ENCODE measurements at places on chromosomes 11 and 22.

GRCh38 chr22:20957102-20957682 lies 9.9 kb upstream of the AIFM3 start:
- DNase-seq, result no peak

- no peak for DNase-seq
These were observed 8.0 kb downstream of the GLB1L2 start for GRCh38 chr11:134339756-134340155.

- DNase-seq, result no peak
These were observed 19.5 kb downstream of the AMPD3 start for GRCh38 chr11:10474551-10474950.

DNA sequence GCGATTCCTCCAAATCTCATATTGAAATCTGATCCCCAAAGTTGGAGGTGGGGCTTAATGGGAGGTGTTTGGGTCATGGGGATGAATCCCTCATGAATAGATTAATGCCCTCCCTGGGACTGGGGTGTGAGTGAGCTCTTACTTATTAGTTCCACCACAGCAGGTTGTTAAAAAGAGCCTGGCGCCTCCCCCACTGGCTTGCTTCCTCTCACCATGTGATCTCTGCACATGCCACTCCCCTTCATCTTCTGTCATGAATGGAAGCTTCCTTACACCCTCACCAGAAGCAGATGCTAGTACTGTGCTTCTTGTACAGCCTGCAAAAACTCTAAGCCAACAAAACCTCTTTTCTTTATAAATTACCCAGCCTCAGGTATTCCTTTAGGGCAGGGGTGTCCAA lies 8.8 kb downstream of the RRAS2 start:
- DNase-seq, result no peak

- no peak for DNase-seq
These were observed 68.2 kb downstream of the PPP2R1B start for GRCh38 chr11:111697933-111698371.

GRCh38 chr11:64152841-64153691 lies 12.8 kb downstream of the MACROD1 start:
- DNase-seq, result peak; percentile 42

DNA sequence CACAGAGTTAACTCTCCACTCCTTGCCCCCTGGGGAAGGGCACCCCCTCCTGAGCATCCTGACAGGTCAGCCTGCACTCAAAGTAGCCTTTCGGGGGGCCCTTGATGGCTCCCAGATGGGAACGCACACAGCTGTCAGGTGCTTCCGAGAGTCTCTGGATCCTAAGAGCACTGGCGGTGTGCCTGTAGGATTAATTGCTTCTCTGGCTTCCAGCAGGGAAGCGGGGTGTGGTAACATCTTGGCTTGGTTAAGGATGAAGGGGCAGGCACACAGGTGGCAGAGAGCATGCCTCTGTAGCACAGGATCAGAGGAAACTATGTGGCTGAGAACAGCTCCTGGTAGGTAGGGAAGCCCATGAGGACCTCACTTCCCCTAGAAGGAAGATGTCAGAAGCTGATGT lies 199.8 kb downstream of the MIAT start:
- DNase-seq, result no peak

GRCh38 chr11:126188332-126189108 lies 22.9 kb downstream of the RPUSD4 start:
- no peak for DNase-seq

GRCh38 chr11:77884186-77884828 lies 63.4 kb downstream of the AAMDC start:
- DNase-seq, result no peak

GRCh38 chr11:68552542-68552941 lies 92.0 kb downstream of the PPP6R3 start:
- no peak for DNase-seq

DNA sequence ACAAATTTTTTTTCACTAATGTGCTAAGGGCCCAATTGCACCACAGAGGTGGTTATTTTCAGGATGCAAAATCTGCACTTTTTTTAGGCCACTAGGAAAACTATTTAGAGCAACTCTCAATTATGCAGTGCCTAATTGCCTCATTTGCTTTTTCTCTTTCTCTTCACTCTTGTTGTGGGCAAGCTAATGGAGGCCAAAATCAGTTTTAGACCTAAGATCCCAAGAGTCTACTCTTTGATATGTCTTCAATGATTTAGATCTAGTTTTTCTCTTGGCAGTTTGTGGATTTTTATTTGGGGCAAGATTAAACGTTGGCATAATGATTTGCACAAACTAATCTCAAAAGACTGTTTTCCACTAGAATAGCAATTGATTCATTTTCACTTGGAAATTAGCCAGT lies 1996.9 kb downstream of the LRRC4C start:
- DNase-seq, result no peak

DNA sequence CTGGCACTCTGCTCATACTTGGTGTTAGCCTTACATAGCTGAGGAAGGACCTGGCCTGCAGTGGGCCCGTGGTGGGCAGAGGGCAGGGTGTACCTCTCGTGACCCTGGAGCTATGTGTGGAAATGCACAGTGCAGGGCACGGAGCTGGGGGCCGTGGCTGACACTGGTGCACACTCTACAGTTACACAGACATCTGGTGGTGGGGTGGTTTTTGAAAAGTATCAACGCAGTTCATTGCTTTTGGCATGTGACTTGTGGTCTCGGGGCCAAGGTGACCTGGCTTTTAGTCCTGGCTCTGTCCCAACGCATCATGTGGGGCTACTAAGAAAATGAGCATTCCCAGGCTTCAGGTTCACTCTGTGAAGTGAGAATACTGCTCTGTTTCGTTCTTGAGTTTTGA lies 553.6 kb downstream of the NTM start:
- no peak for DNase-seq

GRCh38 chr11:2208691-2209369 lies 37.2 kb upstream of the TH start:
- DNase-seq, result no peak

DNA sequence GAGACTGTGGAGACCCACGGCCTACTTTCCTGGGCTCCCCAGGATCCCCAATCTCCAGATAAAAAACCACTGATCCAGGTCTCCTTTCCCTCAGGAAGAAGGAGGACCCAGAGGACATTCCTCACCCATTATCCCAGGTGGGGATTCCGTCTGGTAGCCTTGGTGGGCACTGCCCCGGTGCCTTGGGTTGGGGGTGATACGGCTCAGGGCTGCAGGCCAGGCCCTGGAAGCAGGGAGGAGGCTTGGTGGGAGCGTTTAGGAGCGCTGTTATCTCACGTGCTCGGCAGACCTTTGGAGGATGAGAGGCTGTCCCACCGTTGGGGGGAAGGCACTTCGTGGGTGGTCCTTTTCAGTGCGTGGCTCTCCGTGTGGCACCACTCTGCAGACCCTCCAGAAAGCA lies 926.3 kb downstream of the BRD1 start:
- no peak for DNase-seq

GRCh38 chr11:14518820-14519219 lies 1.4 kb downstream of the PSMA1 start:
- DNase-seq, result no peak

DNA sequence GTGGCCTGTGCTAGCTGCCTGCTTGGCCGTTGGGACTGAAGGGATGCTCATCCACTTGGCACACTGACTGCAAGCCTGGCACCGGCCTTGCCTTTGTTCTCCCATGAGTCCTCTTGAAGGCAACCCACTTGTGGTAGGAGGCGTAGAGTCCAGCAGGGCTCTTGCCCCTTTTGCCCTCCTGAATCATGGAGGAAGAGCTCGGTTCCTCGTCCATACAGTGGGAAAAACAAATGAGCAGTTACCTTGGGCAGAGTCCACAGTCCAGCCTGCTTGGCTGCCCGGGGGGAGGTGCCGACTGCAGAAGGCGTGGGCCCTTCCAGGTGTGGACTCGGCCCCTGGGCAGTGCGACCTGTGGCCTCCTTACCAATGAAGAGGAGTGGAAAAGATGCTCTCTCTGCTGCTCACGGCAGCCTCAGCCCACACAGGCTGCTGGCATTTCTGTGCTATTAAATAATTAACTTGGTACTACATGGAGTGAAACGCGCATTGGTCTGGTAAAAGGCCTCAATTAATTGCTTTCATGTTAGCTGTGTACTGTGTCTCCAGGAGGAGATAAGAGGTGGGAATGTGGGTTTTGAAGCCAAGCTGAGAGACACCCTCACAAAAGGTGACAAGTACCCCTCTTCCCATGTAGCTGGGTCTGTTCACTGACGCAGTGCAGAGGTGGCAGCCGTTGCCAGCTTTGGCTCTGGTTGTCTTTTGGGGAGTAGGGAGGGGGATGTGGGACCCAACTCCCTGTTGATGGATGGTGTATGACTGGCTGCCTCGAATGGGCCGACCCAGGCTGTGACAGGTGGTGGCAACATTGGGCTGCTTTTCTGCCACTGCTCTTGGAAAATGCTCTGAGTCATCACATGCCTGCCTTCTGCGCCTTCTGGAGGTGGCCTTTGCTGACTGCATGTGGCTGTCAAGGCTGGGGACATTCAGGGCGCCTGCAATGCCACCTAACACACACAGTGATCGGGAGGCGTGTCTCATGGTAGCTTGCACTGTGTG lies 26.8 kb upstream of the B3GAT1 start:
- DNase-seq, result no peak

DNA sequence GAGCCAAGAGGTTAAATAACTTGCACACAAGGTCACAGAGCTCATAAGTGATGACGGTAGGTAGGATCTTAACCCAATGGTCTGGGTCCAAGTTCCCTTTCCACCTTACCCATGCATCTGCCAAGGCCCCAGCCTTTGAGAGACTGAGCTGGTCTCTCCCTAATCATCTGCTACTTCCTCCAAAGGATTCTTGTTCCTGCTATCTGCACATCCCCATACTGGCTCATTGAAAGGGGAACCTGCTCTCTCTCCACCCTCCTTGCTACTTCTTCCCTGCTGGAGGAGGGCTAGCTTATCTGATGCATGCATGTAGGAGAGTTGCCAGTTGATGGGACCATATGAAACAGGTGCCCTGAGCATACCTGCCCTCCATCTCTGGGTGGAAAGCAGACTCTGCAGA lies 47.7 kb downstream of the COMMD9 start:
- DNase-seq, result no peak

DNA sequence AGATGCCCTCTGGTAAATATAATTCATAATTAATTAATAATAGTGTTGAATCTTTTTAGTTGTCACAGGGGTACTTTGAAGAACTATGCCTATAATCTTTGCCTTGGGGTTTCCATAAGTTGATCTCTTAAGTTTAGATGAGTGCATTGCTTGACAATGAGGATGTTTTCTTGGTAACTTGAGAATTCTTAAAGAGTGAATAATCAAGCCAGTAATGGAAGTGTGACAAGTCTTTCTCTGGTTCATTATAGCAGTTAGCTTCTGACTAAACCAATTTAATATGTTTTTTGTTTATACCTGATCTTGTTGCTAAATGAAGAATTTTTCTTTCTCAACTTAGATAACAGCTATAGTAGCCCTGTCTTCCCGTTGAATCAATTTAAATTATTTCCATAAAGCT lies 46.2 kb downstream of the ATXN10 start:
- DNase-seq, result no peak

- DNase-seq, result no peak
These were observed 163.8 kb upstream of the BDNF start for GRCh38 chr11:27864091-27864491.

DNA sequence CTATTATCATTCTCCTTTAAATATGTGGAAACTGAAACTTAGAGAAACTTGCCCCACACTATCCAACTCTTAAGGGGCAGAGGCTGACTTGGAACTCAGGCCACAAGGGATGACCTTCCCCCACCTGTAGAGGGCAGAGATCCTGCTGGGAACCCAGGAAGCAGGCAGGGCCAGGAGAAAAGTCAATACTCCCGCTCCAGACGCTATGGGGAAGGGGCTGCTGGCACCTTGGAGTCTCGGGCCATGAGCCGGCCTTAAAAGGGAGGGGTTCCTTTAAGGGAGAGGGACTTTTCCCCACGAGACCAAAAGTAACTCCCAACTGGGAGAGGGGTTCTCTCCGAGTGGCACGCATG lies 620 bp upstream of the ANO5 start:
- DNase-seq, result no peak

- no peak for DNase-seq
These were observed 9.3 kb upstream of the TYR start for GRCh38 chr11:89168396-89168795.

DNA sequence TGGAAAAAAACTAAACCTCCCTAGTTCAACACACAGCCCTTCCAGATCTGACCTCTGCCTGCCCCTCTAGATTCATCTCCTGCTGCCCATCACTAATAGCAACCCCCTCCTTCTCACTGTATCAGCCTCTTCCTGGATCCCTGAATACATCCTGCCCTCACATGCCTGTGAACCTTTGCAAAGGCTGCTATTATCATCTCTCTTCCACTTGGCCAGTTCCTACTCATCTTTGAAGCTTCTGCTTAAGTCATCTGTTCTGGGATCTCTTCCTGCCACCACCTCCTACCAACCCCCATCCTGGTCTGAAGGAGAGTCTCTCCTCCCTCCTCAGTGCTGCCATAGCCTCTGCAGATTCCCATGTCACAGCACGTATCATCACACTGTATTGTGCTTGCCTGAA lies 38.0 kb upstream of the AMOTL1 start:
- no peak for DNase-seq

DNA sequence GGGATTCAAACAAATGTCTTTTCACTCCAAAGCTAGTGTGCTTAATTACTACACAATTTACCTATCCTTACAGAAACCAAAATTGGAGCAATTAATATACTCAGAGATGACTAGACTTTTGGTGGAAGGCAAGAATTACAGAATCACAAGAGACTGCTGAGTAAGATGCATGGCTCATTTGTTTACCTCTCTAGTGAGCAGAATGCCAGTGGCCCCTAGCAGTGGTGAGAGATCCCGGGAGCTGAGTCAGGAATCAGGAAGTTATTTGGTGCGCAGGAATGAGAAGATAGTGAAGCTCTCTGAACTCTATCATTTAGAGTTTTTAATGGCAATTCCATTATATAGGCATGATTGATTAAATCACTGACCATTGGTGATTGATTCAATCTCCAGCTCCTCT lies 188.9 kb upstream of the SESN3 start:
- DNase-seq, result no peak

GRCh38 chr11:17558916-17559315 lies 11.9 kb downstream of the OTOG start:
- no peak for DNase-seq

DNA sequence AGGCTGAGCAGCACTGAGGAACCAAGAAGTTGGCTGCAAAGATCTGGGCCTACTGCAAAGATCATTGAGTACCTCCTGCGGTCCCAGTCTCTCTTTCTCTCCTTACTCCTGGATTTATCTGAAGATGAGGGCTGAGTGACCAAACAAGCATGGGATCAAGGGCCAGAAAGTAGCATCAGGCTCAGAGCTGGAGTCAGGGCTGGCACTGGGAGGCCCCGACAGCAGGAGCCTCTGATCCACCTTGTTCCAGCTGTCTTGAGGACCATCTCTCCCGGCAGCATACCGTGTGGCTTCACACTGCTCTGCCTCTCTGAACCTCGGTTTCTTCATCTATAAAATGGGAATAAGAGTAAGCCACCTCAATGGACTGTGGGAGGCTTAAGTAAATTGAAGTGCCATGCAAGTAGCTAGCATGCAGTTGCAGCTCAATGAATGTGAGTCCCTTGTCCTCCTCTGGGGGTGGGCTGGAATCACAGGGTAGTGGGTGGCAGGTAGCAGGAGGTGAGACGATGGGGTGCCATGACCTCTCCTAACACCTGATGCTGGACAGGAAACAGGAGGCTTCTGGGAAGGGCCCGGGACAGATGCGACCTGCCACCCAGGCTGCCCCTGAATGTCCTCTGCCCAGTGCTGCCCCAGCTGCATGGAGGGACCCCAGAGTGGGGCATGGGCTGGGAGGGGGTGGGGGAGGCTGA lies 52.5 kb upstream of the PRDM11 start:
- no peak for DNase-seq

- no peak for DNase-seq
These were observed 21.7 kb upstream of the NRGN start for GRCh38 chr11:124717786-124718651.
